ENCODE measurements at places on chromosomes 4 and X. TPM values are rescaled to one million over a fixed set of nuclear protein-coding genes. Genes with fewer than 3 reads are reported as not detected.

The FGG gene
- 0.19 TPM for total RNA-seq

The PRR32 gene
- total RNA-seq, result not detected

The F11 gene
- total RNA-seq, result not detected

- peak; percentile 46 for DNase-seq
Observed at GRCh38 chr4:24915121-24915922, 2.5 kb upstream of the CCDC149 start.

DNA sequence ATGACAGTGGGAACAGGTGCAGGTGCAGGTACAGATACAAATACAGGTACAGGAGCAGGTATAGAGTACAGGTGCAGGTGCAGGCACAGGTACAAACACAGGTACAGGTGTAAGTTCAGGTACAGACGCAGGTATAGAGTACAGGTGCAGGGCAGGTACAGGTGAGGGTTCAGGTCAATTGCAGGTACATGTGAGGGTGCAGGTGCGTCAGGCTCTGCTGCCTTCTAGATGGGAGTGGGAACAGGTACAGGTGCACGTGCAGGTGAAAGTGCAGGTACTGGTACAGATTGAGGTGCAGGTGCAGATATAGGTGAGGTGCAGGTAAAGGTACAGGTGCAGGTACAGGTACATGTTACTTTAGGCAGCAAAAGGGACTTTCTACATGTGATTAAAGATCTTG is 85.7 kb downstream of the CRLF2 start:
- DNase-seq, result no peak

DNA sequence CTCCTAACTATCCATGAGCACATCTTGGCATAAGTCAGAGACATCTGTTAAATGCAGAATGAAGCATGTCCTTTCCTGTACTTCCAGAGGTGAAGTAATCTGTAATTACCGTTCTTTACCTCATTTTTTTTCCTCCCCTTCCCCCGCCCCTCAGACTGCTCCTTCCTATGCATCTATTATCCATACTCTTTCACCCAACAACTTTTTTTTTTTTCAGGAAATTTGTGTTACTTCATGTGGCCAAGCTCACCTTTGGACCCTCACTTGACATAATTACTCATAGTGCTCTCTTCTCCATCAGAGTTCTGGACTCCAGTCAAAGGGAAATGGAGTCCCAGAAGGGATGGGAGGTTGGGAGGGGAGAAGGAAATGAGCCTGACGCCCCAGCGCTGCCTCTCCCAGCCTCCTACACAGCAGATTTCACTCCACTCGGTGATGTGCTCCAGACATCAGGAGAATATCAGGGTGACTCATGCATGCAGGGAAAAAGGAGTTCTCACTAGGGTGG is 568.8 kb downstream of the STIM2 start:
- DNase-seq, result no peak

DNA sequence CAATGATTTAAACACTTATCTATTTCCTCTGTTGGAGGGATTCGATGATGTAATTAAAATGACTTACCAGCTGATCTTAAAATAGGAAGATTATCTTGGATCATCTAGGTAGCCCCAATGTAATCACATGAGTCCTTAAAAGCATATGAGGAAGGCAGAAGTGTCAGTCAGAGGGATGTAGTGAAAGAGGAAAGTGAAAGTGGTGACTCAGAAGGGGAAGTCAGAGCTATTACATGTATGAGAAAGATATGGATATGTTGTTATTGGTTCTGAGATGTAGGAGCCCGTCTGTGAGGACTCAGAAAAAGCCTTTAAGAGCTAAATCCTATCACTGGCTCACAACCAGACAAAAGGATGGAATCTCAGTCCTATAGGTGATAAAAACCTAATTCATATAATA is 456.4 kb downstream of the DACH2 start:
- DNase-seq, result no peak

- peak; percentile 10 for DNase-seq
Observed at GRCh38 chrX:14529290-14529989, at the start of gene GLRA2. TSS of gene GLRA2 (plus strand) at chrX:14529536. CDS start at chrX:14530058, 522 bp downstream.

- DNase-seq, result no peak
Observed at GRCh38 chr4:101807351-101807750, 16.8 kb downstream of the BANK1 start.

- peak; percentile 34 for DNase-seq
Observed at GRCh38 chr4:10031668-10032590, 10.6 kb upstream of the SLC2A9 start.

GRCh38 chr4:123826896-123827295 is 430.3 kb downstream of the SPRY1 start:
- peak; percentile 55 for DNase-seq

Data from dermis blood vessel endothelial cell (primary cell).